Adrenal gland (tissue), 19 donors: ENCODE measurements at places on chromosomes 16 and 17. TPM values are rescaled to one million over a fixed set of nuclear protein-coding genes. Genes with fewer than 3 reads are reported as not detected.

Gene RSKR
- total RNA-seq: 1.1 TPM

Gene KRTAP2-3
- total RNA-seq: not detected

Gene CCDC78
- total RNA-seq: 0.17 TPM

Gene AOC2
- 1.4 TPM for total RNA-seq

GRCh38 chr16:3968551-3968950 is 88.0 kb upstream of the CREBBP start:
- H3K27me3 ChIP-seq: no peaks in the 10 kb centered on the region
- no peaks in the 10 kb centered on the region for H3K4me1 ChIP-seq
- DNase-seq: no peak
- H3K27ac ChIP-seq: no peak overlapping the region
- no peaks in the 10 kb centered on the region for H3K36me3 ChIP-seq

GRCh38 chr17:76792348-76792747 is 54.4 kb downstream of the MFSD11 start:
- no peaks in the 10 kb centered on the region for H3K27me3 ChIP-seq
- H3K4me1 ChIP-seq: no peaks in the 10 kb centered on the region

- no peak for DNase-seq
- H3K27me3 ChIP-seq: peaks cover 6% of the 10 kb centered on the region
- no peak overlapping the region for H3K27ac ChIP-seq
- no peaks in the 10 kb centered on the region for H3K36me3 ChIP-seq
- no peak overlapping the region for H3K4me3 ChIP-seq
Observed at GRCh38 chr16:55016515-55016914, 85.8 kb downstream of the IRX5 start.

DNA sequence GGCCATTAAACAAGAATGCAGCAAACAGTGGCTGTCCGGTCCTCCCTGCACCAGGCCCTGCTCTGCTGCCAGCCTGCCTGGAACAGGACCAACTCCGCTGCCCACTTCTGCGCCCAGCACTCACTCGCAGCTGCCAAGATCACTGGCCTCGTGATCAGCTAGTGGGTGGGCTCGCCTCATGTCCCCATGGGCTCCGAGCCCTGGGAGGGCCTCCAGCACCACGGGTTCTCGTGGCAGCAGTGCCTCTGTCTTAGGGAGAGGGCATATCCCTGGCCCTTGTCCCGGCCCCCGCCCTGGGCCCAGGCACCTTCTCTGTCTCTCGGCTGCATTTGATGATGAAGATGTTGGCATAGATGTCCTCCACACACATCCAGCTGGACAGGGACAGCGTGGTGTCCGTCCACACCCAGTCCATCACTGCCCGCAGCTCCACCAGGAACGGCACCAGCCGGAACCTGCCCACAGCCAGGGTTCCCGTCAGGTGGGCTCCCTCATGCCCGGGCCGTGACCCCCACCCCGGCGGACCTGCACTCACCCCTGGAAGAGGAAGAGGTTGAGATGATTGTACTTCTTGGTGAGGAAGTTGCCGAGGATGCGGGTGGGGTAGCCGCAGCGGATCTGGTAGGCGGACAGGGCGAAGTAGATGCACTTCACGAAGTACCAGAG is 13.1 kb downstream of the CTU2 start:
- no peak overlapping the region for H3K27ac ChIP-seq
- no peaks in the 10 kb centered on the region for H3K27me3 ChIP-seq
- DNase-seq: no peak
- H3K4me3 ChIP-seq: no peak overlapping the region
- H3K4me1 ChIP-seq: no peaks in the 10 kb centered on the region

DNA sequence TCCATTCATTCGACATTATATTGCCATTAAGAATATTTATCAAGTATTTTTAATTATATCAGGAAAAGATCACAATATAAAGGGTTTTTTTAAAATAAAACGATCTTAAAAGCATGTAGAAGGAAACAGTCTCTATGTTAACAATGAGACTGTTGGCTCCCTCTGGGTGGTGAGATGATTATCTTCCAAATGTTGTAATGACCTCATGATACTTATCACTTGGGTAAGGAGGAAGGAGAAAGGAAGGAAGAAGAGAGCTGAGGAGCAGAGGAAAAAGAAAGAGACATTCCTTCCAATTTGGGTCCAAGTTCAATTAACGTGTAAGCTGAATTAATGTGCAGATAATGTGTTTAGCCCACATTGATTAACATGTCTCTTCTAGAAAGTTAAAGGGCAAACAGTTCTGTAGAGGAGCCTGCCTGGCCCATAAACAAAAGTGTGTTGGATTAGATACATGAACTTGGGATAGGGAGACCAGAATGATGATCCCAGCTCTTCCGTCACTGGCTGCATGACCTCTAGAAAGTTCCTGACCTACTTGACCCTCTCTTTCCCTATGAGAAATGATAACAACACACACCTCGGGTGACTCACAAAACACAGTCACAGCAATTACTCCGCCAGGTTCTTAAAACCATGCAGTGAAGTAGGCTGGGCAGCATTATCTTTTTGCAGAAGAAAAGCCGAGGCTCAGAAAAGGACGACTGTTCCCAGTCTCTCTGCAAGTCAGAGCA is 32.0 kb downstream of the PIMREG start:
- H3K27ac ChIP-seq: no peak overlapping the region
- H3K4me1 ChIP-seq: peaks cover 22% of the 10 kb centered on the region
- H3K4me3 ChIP-seq: no peak overlapping the region

DNA sequence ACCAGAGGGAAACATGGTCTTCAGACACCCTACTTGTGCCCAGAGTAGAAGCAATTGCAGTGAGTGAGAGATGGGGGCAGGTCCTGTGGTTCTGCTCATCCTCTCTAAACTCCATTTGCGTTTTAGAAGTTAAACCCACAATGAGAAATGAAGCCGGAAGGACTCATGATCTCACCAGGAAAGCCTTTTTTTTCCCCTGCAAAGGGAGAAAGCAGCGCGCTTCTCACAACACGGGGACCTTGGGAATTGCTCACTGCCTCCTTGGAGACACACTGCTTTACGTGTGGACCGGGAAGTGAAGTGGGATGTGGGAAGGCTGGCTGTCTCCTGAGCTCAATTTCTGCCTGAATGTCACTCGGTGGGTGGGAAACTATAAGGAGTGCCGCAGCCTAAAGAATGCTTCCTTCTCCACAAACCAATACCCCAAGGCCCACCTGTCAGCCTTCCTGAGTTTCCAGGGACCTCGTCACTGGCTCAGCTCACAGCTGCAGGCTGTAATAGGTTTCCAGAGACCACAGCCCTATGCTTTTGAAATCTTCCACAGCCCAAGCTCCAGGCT is 365.4 kb downstream of the XYLT1 start:
- no peaks in the 10 kb centered on the region for H3K4me1 ChIP-seq
- no peak overlapping the region for H3K27ac ChIP-seq
- no peak overlapping the region for H3K4me3 ChIP-seq
- peak; percentile 26 for DNase-seq

GRCh38 chr16:73040136-73040535 is 7.8 kb downstream of the ZFHX3 start:
- peaks cover 21% of the 10 kb centered on the region for H3K4me1 ChIP-seq
- no peak for DNase-seq
- H3K36me3 ChIP-seq: no peaks in the 10 kb centered on the region
- no peak overlapping the region for H3K4me3 ChIP-seq
- no peak overlapping the region for H3K27ac ChIP-seq

DNA sequence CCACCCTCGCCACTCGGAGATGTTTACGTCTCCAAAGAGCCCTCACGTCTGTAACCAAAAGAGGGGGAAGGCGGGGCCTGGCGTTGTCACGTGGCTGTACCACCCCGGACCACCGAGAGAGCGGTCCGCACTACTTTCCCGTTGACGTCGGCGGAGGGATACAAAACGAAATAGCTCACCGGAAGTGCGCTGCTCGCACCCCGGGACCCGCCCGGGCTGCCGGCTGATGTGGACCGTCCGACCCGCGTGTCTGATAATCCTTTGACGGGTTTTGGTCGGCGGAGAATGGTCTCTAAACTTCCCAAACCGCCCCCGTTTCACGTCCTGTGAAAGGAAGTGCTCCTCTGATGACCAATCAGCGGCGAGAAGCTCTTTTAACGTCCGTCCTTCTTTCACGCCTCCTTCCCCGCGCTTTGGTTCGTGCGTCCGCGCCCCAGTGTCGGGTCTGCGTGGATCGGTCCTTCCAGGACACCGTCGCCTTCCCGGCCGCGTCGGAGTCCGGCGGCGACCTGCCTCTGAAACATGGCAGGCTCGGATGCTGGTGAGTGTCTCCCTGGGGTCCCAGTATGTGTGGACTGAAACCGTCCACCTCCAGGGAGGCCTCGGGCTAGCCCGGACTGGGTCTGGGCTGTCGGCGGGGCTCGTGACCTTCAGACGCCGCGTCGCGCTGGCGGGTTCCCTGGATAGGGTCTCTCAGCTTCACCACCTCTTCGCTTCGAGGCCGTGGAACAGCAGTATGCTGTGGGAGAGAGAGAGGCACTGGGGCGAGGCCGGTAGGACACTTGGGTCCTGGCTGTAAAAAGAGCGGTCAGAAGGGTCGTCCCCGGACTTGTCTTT is at the start of gene CEP95:
Gene CEP95 (plus strand): TSS at position 402 of the 837 bp plus-strand sequence. CDS start 121 bp downstream, at position 523.
- DNase-seq: peak; percentile 96
- peaks cover 49% of the 10 kb centered on the region for H3K36me3 ChIP-seq
- H3K27me3 ChIP-seq: no peaks in the 10 kb centered on the region
- H3K4me1 ChIP-seq: peaks cover 30% of the 10 kb centered on the region
- H3K4me3 ChIP-seq: peak within 1 kb of the TSS; percentile 95

DNA sequence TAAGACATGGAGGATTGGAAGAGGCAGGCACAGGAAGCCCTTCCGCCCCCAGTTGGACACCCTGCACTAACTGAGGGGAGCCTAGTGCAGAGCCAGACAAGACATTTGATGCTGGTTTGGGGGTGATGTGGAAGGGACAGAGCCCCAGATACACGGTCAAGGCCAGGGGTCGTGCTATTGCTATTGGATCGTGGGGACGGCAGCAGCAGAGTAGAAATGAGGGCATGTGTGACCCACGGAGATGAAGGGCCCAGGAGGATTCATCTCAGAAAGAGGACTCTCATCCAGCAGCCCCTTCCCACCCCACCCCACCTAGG is 2.0 kb upstream of the VAMP2 start:
- peak overlapping the region; percentile 100 for H3K27ac ChIP-seq
- no peak overlapping the region for H3K4me3 ChIP-seq
- H3K36me3 ChIP-seq: no peaks in the 10 kb centered on the region

DNA sequence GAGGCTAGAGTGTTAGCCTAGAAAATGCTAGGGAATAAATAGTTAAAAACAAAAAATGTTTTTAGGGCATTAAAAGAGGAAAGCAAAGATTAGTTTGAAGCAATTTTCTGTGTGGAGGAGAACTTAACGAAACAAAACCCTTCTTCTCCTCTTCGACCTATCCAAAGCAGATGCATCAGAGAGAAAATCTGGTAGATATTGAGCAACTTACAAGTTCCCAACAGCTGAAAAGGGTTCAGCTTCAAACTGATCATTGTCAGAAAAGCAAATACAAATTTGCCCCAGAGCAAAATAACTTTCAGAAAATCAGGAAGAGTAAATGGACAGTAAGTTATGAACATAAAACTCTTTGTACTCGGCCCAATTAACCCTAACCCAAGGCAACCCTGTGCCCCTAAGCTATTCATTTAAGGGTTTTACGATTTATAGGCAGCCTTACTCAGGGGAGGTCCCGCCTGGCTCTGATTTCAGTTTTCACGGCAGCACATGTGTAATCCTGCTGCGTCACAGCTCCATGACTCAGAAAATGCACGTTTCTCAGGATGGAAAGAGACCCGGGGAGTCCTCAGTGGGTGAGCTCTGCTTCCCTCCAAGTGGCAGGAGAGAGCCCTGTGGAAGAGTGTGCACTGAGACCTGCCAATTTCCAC is 405.7 kb upstream of the SALL1 start:
- H3K27ac ChIP-seq: no peak overlapping the region
- H3K27me3 ChIP-seq: no peaks in the 10 kb centered on the region
- no peaks in the 10 kb centered on the region for H3K4me1 ChIP-seq
- H3K36me3 ChIP-seq: no peaks in the 10 kb centered on the region
- DNase-seq: peak; percentile 9

DNA sequence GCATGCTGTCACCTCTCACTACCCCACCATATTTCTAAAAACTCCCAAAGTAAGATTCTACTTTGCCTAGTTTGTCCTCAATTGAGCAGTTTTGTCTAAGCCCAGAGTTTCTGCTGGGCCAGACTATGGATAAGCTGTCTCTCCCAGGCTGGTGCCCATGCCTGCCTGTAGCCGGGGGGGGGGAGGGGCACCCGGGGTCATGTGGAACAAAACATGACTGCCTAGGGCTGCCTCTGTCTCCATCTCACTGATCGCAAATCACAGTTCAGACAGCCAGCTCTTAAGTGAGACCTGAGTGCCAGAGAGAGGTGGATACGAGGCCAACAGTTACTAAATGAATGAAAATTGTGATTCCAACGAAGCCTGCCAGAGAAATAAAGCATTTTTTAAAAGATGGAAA is 78.8 kb upstream of the RPRML start:
- H3K27ac ChIP-seq: no peak overlapping the region
- H3K36me3 ChIP-seq: no peaks in the 10 kb centered on the region
- no peak overlapping the region for H3K4me3 ChIP-seq
- no peaks in the 10 kb centered on the region for H3K27me3 ChIP-seq
- H3K4me1 ChIP-seq: no peaks in the 10 kb centered on the region

DNA sequence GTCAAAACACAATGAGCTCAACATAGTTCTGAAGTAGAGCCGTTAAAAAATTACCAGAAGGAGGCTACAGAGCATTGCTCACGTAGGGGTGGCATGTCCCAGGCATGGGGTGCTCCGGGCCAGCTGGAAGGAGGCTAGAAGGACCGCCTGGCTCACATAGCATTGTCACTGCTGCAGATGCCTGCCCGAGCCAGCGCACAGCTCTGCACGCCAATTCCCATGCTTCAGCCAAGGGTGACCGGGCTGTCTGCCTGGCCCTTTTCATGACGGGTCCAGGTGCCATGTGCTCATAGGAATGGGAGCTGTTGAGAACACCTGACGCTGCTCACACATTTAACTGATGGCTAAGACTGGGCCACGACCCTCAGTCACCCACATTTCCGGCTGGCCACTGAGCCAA is 228.9 kb upstream of the FOXF1 start:
- no peak overlapping the region for H3K4me3 ChIP-seq
- H3K36me3 ChIP-seq: no peaks in the 10 kb centered on the region
- DNase-seq: no peak
- peaks cover 26% of the 10 kb centered on the region for H3K27me3 ChIP-seq
- no peaks in the 10 kb centered on the region for H3K4me1 ChIP-seq
- H3K27ac ChIP-seq: no peak overlapping the region

GRCh38 chr17:45791041-45791582 is 7.0 kb downstream of the CRHR1 start:
- no peaks in the 10 kb centered on the region for H3K36me3 ChIP-seq
- no peaks in the 10 kb centered on the region for H3K4me1 ChIP-seq
- H3K4me3 ChIP-seq: no peak overlapping the region
- DNase-seq: no peak
- no peak overlapping the region for H3K27ac ChIP-seq

- no peak overlapping the region for H3K4me3 ChIP-seq
- DNase-seq: no peak
- no peaks in the 10 kb centered on the region for H3K27me3 ChIP-seq
- H3K27ac ChIP-seq: no peak overlapping the region
- H3K4me1 ChIP-seq: no peaks in the 10 kb centered on the region
Observed at GRCh38 chr17:50079334-50080095, 15.6 kb upstream of the PDK2 start.
